ENCODE measurements at places on chromosomes 2 and 18.

DNA sequence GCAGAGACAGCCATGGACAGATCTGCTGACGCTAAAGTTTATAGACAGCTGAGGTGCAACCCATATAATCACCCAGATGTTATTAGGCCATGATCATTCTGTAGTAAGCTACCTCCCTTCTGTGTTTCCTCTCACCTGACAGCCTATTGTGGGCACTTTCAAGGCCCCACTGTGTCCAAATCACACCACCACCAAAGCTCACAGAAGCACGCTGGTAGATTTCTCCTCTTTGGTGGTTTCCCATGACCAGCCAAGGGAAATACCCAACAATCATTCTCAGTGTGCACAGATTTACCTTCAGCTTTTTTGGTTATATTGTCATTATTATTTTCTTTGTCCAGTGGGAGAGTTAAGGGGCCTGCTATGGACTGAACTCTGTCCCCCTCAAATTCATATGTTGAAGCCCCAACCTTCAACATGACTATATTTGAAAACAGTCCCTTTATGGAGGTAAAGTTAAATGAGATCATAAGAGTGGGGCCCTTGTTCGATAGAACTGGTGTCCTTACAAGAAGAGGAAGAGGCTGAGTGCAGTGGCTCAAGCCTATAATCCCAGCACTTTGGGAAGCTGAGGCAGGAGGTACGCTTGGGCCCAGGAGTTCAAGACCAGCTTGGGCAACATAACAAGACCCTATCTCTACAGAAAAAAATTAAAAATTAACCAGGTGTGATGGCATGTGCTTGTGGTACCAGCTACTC, 74.0 kb upstream of the MSH6 start:
- DNase-seq = no peak

GRCh38 chr2:224994242-224994823, 47.9 kb downstream of the DOCK10 start:
- DNase-seq = no peak

DNA sequence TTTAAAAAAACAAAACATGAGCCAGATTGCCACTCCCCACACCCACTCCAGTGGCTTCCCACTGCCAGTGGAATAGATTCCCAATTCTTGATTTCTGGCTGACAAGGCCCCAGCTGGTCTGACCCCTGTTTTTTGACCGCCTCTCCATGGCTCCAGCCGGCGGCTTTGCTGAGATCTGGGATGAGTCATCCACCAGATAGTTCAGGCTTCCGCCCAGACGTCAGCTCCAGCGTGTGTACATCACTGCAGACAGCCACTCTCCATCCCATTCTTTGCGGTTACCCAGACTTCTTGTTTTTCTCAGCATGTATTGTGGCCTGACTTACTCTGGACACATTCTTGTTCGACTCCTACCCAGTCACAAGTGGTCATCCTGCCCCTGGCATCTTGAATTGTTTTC, 227.9 kb downstream of the GBX2 start:
- DNase-seq = no peak

DNA sequence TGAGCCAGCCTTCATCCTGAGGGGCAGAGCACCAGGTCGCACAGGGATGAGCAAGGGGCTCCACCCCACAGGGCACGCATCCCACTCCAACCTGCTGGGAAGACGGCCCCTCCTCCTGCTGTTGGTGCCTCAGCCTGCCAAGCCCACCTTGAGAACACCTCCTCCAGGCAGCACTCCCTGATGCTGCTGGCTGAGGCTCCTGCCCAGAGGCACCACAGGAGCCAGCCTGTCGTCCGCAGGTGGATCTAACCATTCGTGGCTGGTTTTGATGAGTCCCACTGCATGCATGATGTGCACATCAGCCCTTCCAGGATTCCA, 58.4 kb downstream of the BIN1 start:
- DNase-seq = no peak

- DNase-seq = no peak
These were observed 126.4 kb upstream of the CTDP1 start for GRCh38 chr18:79553154-79553553.

- DNase-seq = no peak
These were observed 360.0 kb downstream of the PTPRM start for GRCh38 chr18:7927119-7927518.

- DNase-seq = peak; percentile 59
These were observed 12.4 kb downstream of the IL1F10 start for GRCh38 chr2:113080134-113080533.

- DNase-seq = no peak
These were observed 252.5 kb downstream of the XIRP2 start for GRCh38 chr2:167140767-167141166.

DNA sequence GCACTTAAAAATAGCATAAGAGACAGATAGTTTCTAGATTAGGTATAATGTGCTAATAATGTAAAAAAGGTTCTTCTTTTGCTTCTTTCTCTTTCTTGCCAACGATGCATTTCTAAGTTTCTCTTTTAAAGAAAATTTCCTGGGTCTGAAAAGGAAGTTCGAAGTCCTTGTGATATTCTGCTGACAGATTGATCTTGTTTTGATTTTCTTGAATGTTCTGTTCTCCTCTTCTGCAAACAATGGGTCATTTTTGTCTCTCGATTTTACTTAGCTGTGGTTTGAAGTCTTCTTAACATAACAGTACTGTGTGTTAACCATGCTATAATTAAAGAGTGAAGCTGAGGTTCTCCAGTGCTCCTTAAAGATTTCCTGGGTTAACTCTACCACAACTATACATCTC, 61.1 kb upstream of the ACYP2 start:
- no peak for DNase-seq

- DNase-seq = no peak
These were observed 57.3 kb upstream of the CYP26B1 start for GRCh38 chr2:72204786-72205503.

- no peak for DNase-seq
These were observed 50.3 kb upstream of the TLK1 start for GRCh38 chr2:171210864-171211431.

DNA sequence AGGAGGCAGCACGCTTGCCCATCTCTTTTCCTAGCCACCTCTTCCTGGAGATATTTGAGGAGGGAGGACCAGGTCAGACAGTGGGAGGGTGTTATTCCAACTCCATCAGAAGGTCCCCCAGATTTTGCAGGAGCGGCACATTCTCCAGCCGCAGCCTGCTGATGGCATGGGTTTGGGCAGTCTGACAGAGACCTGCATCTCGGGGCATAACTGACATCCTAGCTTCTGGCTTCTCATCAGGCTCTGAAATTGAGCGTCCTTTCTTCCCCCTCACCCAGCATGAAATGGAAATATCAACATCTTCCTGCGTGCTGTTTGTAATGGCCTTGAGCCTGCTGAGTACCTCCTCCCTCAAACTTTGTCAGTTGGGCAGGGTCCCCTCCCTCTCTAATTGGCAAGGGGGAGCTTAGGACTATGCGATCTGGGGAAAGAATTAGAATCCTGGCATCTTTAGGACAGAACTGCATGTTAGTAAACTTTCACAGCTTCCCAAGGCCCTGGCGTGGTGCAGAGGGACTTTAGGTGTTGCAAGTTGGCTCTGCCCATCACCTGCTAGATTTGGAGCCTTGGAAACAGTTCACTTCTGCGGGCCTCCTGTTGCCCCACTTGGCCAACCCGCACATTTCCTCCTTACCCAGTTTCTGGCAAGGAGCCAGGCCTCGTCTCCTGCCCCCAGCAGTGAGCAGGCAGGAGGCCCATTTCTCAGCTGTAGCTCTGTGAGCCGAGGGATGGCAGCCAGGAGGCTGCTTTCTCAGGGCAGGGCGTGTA, 2.2 kb downstream of the ITM2C start:
- DNase-seq = peak; percentile 94

DNA sequence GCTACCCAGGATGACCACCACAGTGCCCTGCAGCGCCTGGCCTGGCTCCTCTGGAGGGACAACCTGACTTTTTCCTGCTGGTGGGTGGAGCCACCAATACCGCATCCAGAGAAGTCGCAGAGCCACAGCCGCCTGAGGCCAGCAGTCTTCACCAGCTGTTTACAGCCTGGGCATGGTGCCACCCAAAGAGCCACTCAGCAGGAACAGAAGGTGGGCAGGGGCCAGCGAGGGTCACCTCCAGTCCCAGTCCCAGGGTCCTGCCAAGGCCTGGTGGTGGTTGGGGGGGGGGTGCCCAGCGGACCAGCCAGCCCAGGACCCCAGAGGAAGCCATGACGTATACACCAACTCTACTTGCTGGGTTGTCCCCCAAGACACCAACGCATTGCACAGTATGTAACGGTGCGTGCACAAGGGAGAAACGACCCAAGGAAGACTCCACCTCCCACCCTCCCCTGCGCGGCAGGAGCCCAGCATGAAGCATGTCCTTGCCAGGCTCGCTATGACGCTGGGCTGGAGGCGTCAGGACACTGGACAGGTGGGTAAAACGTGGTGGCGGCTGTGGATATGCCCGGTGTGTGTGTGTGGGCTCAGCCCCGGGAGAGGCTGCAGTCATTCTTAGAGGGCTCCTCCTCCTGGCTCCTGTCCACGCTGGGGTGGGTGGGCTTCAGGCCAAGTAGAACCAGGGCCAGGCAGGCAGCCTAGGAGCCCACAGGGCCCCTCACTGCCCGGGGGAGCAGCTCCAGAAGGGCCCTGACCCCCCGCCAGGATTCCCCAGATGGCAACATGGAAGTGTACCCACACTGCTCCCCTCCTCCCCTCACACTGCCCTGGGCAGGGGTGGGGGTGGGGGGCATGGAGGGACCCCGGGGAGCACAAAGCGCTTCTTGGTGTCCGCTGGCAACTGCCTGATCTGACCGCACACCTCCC, 49.3 kb downstream of the HS6ST1 start:
- DNase-seq = no peak

DNA sequence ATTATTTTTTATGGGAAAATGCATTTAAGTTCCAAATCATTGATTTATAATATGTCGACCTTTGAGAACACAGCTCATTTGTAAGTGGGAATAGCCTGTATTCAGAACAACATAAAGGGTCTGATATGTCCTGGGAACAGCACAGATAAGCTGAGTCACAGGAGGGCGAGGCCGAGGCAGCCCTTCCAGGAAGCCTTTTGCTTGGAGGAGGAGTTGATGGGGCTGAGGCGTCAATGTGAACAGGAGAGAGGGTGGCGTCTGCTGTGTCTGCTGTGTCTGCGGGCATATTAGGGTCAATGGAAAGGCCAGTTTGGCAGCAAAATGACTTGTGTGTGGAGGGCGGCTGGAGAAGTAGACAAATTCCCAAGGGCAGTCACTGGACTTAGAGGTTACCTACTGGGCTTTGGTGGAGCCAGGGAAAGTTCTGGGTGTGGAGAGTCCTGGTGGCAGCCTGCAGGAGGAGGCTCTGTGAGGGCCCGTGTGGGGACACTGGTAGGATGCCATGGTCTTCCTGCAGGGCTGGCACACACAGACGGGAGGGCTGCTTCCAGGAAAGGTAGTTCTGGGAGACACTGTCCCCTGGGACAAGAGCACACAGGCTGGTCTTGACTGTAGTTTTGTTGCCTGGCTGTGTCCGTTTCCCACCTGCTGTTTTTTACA, 128.1 kb downstream of the GLI2 start:
- DNase-seq = no peak

GRCh38 chr18:75363446-75364225, 63.9 kb downstream of the SMIM21 start:
- no peak for DNase-seq

DNA sequence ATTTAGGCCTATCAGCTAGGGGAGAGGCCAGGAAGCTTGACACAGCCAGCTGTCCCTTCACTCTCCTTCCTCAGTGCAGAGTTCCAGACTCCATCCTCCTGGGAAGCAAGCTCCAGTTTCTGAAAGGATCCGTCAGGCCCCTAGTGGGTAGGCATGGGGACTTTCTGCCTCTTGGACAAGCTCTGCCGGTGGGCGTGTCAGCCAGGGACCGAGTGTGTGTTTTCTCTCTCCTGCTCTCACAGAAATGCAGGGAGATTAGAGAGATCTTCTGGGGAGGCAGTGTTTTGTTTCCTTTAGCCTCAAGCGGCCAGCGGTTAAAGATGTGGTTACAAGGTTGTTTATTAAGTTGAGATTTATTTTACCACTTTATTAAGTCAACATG, 29.9 kb upstream of the OTOS start:
- no peak for DNase-seq

DNA sequence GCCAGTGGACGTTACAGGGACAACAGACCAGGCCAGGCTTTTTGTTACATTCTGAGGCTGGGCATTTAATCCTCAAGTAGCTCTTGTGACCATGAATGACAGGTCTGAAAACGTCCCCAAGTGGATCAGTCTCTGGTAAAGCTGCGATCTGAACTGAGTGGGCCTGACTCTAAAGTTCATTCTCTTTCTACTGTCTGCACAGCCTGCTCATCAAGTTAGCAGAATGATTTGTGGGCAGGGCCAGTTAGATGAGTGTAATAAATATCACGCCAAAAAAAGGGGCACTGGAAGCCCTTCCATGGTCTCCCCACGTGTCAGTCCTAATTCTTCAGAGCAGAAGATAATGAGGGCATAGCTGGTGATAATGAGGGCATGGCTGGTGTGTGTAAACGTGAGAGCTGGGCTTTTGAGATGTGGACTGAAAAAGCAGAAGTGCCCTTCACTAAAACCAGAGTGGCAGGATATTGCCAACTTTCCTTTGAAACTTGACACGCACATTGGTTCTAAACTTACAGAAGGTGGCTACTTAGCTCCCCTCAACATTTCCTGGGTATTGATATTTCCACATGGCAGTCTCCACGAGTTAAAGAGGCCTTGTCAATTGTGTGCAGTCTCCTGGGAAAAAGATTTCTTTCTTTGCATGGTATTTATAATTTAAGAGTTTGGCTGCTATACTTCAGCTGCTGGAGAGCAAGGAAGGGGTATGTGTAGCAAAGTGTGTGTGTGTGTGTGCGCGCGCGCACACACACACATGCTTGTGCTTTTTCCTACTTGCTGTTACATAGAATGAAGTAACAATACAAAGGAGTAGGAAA, 72.7 kb upstream of the LYPD6B start:
- DNase-seq = no peak

- peak; percentile 21 for DNase-seq
These were observed 289.2 kb downstream of the LRRTM4 start for GRCh38 chr2:77232909-77233425.

- DNase-seq = peak; percentile 91
These were observed 50.2 kb downstream of the TGOLN2 start for GRCh38 chr2:85277416-85278158.

- DNase-seq = no peak
These were observed 16.9 kb upstream of the ALPP start for GRCh38 chr2:232361646-232362045.

DNA sequence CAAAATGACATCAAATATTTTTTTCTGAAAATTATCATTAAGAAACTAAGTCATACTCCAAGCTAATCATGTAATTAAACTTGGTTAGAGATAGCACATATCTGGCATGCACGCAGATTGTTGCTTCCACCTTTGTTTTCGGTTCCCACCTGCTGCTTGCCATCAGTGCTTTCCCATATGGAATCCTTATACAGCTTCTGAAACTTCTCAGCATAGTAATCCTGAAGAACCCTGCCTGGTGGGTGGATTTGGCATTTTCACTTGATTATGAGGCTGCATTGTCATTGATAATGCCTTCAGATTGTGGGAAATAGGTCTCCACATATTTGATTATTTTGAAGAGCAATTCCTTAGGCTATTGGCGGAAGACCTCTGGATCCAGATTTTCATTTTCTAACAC, 47.5 kb downstream of the ZC3H6 start:
- DNase-seq = no peak
